ENCODE measurements at places on chromosomes 5 and 9. TPM values are rescaled to one million over a fixed set of nuclear protein-coding genes. Genes with fewer than 3 reads are reported as not detected.

The KCNV2 gene
- total RNA-seq = not detected

The RASGRF2 gene
- 0.56 TPM for total RNA-seq

The HRH2 gene
- total RNA-seq = not detected

The SPATA31E1 gene
- not detected for total RNA-seq

The ANKRD18B gene
- total RNA-seq = not detected

The MYORG gene
- total RNA-seq = 4.8 TPM

The EGFL7 gene
- 35.9 TPM for total RNA-seq
